Stimulated activated CD4-positive, alpha-beta T cell treated with anti-CD3 and anti-CD28 coated beads, Interleukin-15, amount 100 ng/mL, for 48 hours (primary cell): ENCODE measurements at places on chromosomes 11 and 22.

DNA sequence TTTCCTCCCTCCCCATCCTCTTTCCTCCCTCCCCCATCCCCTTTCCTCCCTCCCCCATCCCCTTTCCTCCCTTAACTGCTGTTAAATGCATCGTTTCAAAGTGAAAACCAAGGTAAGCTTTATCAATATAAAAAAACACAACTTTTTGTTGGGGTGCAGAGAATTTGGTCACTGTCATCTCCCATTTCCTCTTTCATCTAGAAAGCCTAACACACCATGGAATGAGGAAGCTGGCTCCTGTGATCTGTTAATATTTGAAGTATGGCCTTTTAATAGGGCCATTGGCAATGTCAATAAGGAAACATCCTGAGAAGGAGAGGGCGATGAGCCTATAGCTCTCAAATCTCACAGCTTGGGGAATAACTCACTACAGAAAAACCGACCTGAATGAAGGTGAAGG lies 7.0 kb downstream of the EXPH5 start:
- no peak for DNase-seq

DNA sequence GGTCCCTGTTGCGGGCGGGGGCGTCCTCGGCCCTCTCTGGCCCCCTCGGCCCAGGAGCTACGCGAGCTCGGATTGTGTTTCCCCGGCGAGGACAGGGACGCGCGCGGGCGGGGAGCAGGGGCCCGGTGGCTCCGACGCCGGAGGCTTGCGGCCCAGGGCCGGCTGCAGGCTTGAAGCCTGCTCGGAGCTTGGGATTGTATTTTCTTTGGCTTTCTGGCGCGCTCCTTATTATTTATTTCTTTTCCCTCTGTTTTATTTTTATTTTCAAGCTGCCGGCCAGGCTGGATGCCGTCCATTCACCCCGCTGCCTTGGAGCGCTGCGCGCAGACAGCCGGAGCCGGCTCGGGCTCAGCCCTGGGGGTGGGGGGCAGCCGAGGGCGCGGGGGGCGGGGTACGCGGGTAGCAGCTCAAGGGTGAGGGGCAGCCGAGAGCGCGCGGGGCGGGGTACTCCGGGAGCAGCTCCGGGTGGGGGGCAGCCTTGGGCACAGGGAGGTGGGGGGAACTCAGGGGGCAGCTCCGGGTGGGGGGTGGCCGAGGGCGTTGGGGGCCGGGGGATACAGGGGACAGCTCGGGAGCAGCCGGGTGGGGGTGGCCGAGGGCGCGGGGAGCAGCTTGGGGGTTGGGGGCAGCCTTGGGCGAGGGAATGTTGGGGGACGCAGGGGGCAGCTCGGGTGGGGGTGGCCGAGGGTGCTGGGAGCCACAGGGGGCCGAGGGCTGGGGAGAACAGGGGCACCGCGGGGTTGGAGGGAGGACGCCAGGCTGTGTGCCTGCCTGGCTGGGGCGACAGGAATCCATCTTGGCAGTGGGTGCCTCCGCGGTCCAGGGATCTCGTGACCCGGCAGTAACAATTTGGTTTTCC lies 42.7 kb downstream of the KCNJ1 start:
- no peak for DNase-seq

DNA sequence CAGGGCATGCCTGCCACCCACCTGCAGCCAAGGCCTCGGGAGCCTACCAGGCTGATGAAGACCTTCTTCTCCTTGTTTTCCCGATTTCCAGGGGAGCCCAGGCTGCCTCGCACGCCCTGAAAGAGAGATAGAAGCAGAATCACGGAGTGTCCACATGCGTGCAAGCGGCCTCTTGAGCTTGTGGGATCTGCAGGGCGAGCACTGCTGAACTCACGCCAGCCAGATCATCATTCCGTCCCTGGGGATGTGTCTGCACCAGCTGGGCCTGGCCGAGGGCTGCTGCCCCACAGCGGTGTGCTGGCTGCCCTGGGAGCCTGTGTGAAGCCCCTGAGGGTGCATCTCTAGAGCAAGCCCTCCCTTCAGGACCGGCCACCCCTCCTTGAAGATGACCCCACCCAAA lies 17.9 kb downstream of the USH1C start:
- no peak for DNase-seq

- no peak for DNase-seq
Observed at GRCh38 chr22:22960307-22960706, 72.7 kb downstream of the IGLL5 start.

- no peak for DNase-seq
Observed at GRCh38 chr11:66862559-66863037, 5.7 kb downstream of the LRFN4 start.

DNA sequence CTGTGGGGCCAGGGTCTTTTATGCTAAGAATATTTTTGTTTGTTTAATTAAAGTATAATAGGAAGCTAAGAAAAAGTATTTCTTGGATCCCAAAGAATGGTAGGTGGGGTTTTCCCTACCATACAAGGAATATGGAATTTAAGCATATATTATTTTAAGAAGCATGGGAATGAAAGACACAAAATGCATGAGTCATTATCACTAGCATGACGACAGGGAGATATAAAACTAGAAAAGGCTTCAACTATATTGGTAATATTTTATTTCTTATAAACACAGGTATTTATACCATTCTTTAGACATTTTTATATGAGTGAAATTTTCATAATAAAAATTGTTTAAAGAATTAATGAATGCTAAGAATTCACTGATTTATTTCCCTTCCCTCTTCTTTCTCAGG lies 39.3 kb upstream of the SOX6 start:
- no peak for DNase-seq

- no peak for DNase-seq
Observed at GRCh38 chr11:18463439-18463838, 7.8 kb downstream of the LDHAL6A start.

- DNase-seq = no peak
Observed at GRCh38 chr11:111183706-111184105, 61.8 kb upstream of the POU2AF2 start.

- DNase-seq = peak; percentile 30
Observed at GRCh38 chr11:44611687-44612434, 46.4 kb downstream of the CD82 start.

GRCh38 chr11:1389932-1390568 lies at the start of gene BRSK2:
TSS of gene BRSK2 (plus strand) at chr11:1389934. CDS start at chr11:1390285, 351 bp downstream.
- DNase-seq = no peak

- DNase-seq = no peak
Observed at GRCh38 chr11:131867457-131868257, 497.2 kb downstream of the NTM start.

- no peak for DNase-seq
Observed at GRCh38 chr11:35618497-35619115, 346 bp downstream of the FJX1 start.

- DNase-seq = no peak
Observed at GRCh38 chr11:128901653-128902514, 10.7 kb downstream of the KCNJ5 start.

GRCh38 chr22:47144076-47144765 lies 381.8 kb downstream of the TBC1D22A start:
- DNase-seq = no peak

DNA sequence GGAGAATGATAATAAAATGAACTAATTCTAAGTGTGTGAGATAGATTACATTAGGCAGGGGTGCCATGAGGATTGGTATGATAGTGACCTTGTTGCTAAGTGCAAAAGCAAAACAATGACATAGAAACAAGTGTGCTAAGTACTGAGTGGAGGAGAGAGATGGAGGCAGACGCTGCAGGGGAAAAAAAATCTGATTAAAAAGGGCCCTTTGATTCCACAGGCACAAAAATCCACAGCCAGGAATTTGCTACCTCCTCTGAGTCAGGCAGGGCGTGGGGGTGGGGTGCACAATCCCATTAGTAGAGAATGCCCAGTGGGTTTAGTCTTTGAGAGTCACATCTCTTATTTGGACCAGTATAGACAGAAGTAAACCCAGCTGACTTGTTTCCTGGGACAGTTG lies at the start of gene CNTF:
Gene CNTF (plus strand): TSS at position 322 of the 400 bp plus-strand sequence. CDS start 88 bp downstream, outside the sequence.
- no peak for DNase-seq

- no peak for DNase-seq
Observed at GRCh38 chr22:47202819-47203553, 440.5 kb downstream of the TBC1D22A start.

- no peak for DNase-seq
Observed at GRCh38 chr11:25758145-25758661, 573.7 kb upstream of the ANO3 start.
